Cardiac atrium fibroblast (primary cell): ENCODE measurements at places on chromosomes 1 and 21. TPM values are rescaled to one million over a fixed set of nuclear protein-coding genes. Genes with fewer than 3 reads are reported as not detected.

Gene VPS26C
- 52.2 and 53.4 TPM in 2 replicates for total RNA-seq

Gene B3GALNT2
- 20.9 and 23.2 TPM in 2 replicates for total RNA-seq

Gene SIM2
- total RNA-seq: not detected in 2 replicates

Gene OLIG2
- not detected in 2 replicates for total RNA-seq

Gene CDA
- total RNA-seq: 1.6 TPM in 1 of 2 replicates, not detected in the other

Gene PROX1
- total RNA-seq: 0.16 TPM in 1 of 2 replicates, not detected in the other

Gene ANXA9
- not detected in 2 replicates for total RNA-seq

Gene GCSAML
- not detected in 2 replicates for total RNA-seq

Gene HAO2
- not detected in 2 replicates for total RNA-seq
